ENCODE measurements at places on chromosomes 5 and 9.

DNA sequence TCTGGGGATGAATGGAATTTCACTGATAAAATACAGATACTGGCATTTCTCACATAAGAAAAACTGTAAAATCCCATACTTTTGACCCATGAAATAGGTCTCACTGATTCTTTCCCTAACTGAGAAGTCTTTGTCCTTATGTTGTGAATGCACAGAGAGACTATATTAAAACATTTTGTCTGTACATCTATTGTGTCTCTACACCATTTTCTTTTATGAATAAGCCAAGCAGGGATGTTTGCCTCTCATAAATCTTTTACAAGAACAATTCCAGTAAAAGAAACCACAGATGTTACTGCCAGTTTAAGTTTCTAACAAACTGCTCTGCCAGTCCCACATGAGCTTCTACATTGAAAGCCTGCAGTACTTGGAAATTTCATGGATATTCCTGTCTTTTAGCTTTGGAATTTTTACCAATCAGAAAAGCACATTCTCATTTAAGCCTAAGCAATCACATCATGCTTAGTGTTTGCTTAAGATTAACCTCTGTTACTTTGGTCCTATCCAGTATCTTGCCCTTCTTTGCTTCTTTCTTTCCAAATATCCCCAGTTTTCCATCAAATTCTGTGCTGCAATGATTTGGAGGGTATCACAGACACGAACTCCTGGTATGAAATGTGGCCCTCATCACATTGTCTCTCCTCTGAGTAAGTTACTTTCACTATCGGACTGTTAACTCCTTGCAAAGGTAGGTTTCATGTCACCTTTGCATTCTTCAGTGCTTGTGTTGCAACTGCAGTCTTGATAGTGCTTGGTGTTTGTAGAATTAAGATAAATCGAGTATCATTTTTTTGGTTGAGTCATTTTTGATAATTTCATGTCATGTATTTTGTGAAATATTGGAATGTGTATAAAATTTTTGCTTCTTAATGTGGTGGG lies 415.1 kb upstream of the ADAMTSL1 start:
- DNase-seq = no peak

DNA sequence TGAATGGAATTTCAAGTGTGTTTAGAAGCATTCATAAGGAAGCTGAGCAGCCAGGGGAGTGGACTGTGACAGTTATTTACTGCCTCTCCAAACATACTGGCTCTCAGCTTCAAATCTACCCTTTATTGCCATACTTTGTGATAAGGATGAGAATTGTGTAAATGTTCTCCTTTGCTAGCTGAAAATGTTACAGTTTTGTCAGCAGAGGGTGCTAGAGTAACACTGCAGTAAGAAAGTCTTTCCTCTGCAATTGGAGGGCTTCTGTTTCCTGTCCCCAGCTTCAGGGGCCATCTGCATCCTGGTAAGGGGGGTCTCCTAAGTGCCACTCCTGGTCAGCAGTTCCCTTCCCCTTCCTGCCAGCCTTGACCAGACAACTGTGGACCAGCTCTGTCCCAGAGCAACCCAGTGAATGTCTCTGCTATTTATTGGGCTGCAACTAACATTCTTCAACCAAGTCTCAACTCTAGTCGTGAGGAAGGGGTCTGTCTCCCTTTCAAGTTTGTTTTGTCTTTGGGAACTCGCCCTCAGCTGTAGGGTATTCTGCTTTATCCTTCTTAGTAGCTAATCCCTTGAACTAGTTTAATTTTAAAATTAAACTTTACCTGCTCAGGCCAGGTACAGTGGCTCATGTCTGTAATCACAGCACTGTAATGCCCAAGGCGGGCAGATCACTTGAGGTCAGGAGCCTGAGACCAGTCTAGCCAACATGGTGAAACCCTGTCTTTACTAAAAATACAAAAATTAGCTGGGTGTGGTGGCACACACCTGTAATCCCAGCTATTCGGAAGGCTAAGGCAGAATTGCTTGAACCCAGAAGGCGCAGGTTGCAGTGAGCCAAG lies 45.3 kb downstream of the RAPGEF6 start:
- DNase-seq = peak; percentile 59

GRCh38 chr9:73680831-73681230 lies 529.2 kb downstream of the ANXA1 start:
- DNase-seq = no peak

DNA sequence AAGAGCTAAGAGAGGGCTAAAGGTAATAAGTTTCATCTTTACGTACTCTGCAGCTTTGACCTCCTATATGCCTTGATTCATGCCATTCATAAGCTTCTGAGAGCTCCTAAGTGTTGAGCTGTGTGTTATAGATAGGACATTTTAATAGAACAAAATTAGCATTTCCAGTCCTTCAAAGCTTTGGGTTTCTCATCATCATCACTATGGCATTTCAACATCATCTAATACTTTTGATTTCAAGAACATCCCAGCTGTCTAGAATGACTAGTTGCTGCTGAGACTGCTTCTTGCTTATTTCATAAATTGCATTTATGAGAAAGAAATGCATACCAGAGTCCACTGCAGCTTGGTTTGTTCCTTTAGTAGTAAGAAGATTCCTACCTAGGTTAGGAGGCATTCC lies 201.7 kb downstream of the SGCD start:
- no peak for DNase-seq

GRCh38 chr9:69178583-69179011 lies 4.5 kb downstream of the TJP2 start:
- DNase-seq = no peak

DNA sequence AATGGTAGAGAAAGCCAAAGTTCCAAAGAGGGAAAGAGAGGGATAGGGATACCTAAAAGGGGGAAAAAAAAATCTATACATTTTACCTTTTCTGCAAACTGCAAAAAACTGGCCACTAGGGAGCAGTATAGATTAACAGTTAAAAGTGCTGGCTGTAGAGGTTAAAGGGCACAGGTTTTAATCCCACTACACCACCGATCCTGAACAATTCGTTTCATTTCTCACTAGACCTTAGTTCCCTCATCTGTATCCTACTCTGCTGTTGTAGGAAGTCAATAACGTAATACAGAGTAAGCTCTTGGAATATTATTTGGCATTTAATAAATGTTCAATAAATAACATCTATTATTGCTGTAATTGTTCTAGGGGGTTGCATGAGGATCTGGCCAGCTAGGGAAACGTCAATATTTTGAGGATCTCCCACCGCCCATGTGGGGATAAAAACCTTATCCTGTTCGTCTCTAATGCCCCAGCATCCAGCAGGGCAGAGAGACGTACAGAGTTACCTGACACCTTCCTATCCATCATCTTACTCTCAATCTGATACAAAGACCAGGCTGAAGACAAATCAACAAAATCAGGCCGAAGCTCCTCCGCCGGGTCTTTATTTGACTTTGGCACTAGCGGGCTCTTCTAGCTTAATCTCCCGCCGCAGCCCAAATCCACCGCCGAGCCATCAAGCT lies 757 bp downstream of the CDC26 start:
- DNase-seq = peak; percentile 46

GRCh38 chr5:121189342-121190305 lies 662.1 kb upstream of the FTMT start:
- DNase-seq = peak; percentile 72

DNA sequence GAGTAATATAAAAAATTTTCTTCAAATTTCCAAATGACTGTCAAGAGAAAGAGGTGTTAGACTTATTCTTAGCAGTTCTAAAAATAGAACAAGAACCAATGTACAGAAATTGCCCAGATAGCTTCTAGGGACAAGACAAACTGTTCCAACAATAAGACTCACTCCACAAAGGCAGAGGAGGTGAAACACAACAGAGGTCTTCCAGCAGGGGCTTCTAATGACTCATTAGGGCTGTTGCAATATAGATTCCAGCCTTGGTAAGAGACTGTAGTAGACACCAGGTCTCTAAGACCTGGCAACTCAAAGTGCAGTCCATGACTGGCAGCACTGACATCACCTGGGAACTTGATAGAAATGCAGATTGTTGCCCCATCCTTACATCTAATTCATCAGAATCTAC lies 134.6 kb upstream of the VLDLR start:
- DNase-seq = no peak

DNA sequence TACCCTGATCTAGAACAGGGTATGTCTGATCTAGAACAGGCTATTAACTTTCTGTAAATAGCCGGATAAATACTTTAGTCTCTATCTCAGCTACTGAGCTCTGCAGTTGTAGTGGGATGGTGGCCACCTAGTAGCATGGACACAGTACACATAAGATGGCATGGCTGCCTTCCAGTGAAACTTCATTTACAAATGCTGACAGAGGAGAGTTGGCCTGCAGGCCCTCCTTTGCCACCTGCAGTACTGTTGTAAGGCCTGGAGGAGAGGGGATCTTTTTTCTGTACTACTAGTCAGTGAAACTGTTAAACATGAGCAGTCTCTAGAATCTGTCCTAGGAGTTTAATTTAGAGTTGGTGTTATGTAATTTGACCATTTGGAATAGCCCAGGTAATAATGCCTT lies 86.0 kb downstream of the TRIO start:
- no peak for DNase-seq

GRCh38 chr5:1105350-1106265 lies 6.3 kb downstream of the SLC12A7 start:
- no peak for DNase-seq

- peak; percentile 45 for DNase-seq
These were observed 75.5 kb downstream of the MAPKAP1 start for GRCh38 chr9:125631391-125632085.

- peak; percentile 49 for DNase-seq
These were observed 351.1 kb upstream of the RIOK2 start for GRCh38 chr5:97534166-97534565.

Data from BE2C (cell line).